ENCODE measurements at places on chromosomes 11 and 22. TPM values are rescaled to one million over a fixed set of nuclear protein-coding genes. Genes with fewer than 3 reads are reported as not detected.

GRCh38 chr11:3058753-3059664 lies 1.8 kb upstream of the CARS1 start:
- DNase-seq, result peak; percentile 94

- no peak for DNase-seq
Measured at GRCh38 chr11:75204012-75204674, 36.4 kb upstream of the TPBGL start.

- DNase-seq, result peak; percentile 16
Measured at GRCh38 chr11:64036087-64037026, 626 bp downstream of the FLRT1 start.

Gene CDC45
- 10.4 TPM for total RNA-seq

GRCh38 chr22:40084246-40084645 lies 89.5 kb downstream of the FAM83F start:
- no peak for DNase-seq

GRCh38 chr11:125941267-125941618 lies 4.6 kb upstream of the VSIG10L2 start:
- DNase-seq, result no peak

DNA sequence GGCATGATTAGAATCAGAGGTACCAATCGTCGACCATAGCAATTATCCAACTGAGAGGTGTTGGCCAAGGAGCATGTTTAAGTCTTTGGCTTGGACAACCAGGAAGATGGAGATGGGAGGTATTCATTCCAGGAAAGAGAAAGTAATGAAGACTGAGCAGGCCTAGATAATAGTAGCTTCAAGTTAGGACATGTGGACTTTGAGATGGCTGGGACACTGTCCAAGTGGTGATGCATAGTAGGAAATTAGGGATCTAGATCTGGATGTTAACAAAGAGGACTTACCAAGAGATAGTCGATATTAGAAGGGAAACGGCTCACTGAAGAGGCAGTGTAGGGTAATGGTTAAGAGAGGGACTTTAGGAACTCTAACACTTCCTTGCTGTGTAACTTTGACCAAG lies 266.7 kb downstream of the FAM76B start:
- no peak for DNase-seq

DNA sequence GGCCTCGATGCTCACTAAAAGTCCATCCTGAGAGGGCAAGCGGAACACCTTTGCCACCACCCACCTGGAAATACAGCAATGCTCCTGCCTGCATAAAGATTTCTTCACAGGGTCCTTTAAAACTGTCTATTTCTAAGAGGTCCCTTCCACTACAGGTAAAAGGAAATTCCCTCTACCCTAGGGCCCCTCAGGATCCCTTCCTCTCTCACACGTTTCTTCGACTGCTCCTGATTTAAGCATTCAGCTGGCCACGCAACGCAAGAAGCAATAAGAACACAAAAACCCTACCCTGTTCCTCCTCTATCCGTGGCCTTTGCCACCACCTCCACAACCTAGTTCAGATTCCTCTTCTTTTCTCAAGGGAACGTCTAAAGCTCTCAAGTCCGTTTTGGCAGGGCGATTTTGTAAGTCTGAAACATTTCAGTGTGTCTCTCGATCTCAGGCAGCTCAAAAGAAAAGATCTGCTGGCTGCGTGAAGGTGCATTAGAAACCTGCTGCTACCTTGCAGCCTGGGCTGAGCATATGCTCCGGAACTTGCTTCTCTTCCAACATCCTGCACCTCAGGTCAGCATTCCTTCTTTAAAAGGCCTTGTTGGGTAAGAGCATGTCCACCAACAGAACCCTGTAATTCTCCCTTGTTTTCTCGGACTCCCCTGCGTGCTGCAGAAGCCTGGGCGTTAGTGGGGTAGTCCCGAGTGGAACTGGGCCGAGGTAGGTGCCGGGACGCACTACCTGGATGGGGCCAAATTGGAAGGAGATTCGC lies 1.6 kb downstream of the LGR4 start:
- DNase-seq, result no peak

DNA sequence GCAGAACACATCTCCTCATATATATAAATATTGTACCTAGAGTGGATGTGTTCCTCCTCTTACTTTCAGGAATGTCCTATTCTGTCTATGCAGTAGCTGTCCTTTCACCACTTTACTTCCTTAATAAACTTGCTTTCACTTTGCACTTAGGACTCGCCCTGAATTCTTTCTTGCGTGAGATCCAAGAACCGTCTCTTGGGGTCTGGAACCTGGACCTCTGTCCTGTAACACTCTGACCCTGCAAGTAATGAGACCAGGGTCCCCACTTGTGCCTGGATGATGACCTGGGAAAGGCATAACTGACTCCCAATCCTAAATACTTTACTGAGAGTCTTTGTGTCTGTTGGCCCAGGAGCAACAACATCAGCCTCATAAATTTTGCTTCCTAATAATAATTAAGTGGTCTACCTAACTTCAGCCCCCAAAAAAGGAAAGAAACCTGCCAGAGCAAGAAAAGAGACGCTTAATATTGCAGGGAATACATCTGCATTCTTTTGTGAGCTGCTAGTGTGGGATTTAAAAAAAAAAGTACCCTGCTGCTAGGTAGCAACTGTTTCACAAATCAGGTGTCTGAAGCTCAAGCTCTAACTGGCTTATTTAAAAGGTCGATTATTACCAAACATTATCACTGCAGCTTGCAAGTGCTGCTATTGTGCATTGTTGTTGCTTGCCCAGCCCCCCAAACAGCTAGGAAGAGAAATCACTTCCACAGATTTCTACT lies 69.3 kb downstream of the FAM168A start:
- DNase-seq, result peak; percentile 35

GRCh38 chr11:17102462-17102861 lies 25.0 kb upstream of the RPS13 start:
- no peak for DNase-seq

Gene TSSK2
- not detected for total RNA-seq

Gene TTC36
- total RNA-seq, result 0.97 TPM

GRCh38 chr11:61367406-61367805 lies 5.2 kb downstream of the TMEM138 start:
- DNase-seq, result no peak

- no peak for DNase-seq
Measured at GRCh38 chr11:94043241-94043640, 22.1 kb downstream of the HEPHL1 start.

Gene RAPSN
- total RNA-seq, result under 0.01 TPM

Gene ILK
- 298 TPM for total RNA-seq

GRCh38 chr11:122664188-122664587 lies 8.7 kb downstream of the UBASH3B start:
- no peak for DNase-seq

GRCh38 chr11:58905721-58906547 lies 33.4 kb upstream of the GLYATL1 start:
- peak; percentile 67 for DNase-seq

Gene MUC6
- not detected for total RNA-seq

DNA sequence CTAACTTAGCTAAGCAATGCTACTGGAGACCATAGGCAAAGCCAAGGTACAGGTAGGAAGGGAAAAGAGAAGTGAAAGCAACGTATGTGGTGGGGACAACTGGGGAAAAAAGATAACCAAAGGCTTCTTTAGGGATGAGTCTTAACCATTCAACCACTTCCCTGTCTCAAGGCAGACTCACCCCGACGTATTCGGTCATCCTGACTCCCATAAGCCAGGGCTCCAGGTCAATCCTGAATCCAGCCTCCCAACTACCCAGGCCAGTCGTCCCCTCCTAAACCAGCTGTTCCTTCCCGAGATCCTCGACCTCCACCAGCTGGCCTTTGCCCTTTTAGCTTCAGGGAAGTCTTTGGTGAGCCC lies 330 bp downstream of the ACP2 start:
- peak; percentile 44 for DNase-seq

DNA sequence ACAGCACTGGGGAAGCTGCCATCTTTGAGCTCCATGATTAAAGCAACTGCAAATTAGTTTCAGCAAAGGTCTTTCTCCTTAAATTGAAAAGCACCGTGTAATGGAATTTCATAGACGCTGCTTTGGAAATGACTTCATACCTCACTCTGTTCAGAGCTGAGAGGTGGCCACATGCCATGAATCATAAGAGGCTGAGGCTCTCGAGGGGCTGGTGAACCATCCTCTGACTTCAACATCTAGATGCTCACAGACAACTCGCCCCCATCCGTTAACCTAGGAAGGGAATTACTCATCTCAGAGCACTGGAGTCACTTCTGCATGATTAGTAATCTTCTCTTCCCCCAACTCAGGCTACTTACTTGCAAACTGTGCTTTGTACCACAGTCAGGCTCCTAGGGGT lies 122.3 kb downstream of the RCN1 start:
- DNase-seq, result peak; percentile 7

DNA sequence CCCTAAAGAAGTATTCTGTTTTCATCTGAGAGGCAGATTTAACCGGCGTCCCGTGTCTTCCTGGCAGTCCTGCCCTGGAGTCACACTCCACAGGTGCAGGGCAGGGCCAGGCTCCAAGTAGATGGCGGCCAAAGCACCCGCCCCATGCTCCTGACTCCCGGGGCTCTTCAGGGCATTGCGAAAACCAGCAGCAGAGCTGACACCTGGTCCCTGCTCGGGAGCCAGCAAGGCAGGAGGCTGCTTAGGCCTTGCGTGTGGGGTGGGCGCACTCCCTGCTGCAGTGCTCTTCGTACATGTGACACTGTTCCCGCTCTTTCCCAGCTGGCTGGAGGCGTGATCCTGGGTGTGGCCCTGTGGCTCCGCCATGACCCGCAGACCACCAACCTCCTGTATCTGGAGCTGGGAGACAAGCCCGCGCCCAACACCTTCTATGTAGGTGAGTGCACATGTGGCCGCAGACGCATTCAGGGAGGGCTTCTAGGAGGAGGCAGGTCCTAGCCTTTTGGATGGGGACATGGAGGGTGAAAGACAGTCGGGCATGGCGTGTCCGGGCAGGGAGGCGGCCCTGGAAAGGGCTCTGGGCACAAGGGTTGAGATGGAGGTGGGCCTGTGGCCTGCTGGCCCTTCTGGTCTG lies 10.3 kb upstream of the TSSC4 start:
- DNase-seq, result peak; percentile 39

DNA sequence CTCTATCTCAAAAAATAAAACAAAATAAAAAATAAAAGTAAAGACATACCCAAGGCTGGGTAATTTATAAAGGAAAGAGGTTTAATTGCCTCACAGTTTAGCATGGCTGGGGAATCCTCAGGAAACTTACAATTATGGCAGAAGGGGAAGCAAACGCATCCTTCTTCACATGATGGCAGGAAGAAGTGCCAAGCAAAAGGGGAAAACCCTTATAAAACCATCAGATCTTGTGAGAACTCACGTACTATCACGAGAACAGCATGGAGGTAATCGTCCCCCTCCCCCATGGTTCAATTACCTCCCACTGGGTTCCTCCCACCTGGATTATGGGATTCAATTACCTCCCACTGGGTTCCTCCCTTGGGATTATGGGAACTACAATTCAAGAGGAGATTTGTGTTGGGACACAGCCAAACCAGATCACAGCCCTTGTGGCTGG lies 8.3 kb upstream of the SSTR3 start:
- DNase-seq, result no peak

- DNase-seq, result no peak
Measured at GRCh38 chr11:80441821-80442220, 1001.0 kb upstream of the TENM4 start.

DNA sequence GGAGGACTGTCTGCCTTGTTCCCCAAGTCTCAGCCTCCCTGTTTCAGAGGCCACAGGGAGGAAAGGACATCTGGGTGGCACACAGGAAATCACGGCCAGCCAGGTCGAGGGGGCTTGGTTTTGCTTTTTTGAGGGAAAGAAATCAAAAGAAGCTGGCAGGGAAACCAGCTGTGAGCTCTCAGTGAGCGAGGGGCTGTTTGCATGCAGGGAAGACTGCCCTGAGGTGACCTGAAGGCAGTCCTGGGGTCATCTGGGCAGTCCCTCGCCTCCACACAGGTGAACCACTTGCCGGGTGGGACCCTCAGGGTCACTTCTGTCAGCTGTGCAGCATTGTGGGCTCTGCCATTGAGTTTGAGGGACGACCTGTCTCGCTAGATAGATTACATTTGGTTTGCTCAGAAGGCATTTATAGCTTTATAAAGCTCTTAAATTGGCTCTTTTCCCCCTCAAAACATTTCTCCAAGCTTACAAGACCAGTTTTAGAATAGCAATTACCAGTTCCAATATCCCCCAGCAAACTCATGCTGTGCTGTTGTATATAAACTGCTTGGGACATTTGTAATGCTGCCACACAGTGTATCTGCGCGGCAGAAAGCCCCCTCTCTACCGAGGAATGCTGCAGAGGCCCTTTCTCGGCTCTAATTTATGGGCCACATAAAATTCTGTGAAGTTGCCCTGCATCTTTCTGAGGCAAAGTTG lies 28.3 kb downstream of the PKNOX2 start:
- DNase-seq, result no peak

GRCh38 chr11:134644476-134645456 lies 232.7 kb upstream of the B3GAT1 start:
- DNase-seq, result no peak

- DNase-seq, result peak; percentile 78
Measured at GRCh38 chr11:105466582-105467228, 143.2 kb upstream of the GRIA4 start.

GRCh38 chr11:121672630-121673487 lies 220.1 kb upstream of the SORL1-AS1 start:
- DNase-seq, result no peak

DNA sequence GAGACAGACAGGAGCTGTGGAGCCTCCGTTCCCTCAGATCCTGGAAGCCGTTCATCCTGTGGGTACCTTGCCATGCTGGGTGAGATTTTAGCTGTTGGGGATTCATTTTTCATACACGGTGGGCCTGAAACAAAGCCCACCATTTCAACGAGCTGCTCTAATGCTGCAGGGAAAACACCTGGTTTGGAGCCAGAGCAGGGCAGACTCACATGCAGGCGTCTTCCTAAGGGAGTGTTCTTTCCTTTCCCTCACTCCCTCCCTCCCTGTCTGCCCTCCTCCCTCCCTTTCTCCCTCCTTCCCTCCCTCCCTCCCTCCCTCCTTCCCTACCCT lies 52.5 kb downstream of the CD6 start:
- DNase-seq, result no peak

DNA sequence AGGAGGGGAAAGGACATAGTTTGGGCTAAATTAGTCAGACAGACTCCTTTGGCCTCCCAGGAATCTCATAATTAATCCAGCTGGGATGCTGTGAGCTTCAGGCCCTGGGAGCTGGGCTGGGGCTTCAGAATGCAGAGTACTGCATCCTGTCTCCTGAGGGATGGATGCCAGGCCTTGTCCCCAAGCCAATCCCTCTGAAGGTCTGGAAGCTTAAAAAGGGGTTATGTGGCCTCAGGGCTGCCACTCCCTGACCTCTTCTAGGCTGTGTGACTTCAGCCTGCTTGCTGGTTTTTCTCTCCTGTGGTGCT lies 6.9 kb upstream of the LRRC32 start:
- no peak for DNase-seq

- no peak for DNase-seq
Measured at GRCh38 chr22:47057916-47058585, 295.6 kb downstream of the TBC1D22A start.

DNA sequence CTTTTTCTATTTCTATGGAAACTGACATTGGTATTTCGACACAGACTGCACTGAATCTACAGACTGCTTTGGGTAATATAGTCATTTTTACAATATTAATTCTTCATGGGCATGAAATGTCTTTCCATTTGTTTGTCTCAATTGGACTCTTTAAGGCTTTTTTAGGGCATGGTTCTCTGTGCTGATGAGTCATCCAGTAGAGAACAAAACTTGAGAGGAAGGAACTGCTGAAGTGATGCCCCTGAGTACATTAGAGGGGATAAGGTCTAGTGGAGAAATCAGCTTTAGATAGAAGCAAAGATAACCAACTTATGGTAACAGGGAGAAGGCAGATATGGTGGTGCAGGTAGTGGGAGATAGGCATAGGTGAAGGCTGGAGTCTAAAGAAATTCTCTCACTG lies 25.1 kb downstream of the TSG101 start:
- DNase-seq, result no peak

- no peak for DNase-seq
Measured at GRCh38 chr22:24441406-24442351, 14.3 kb downstream of the ADORA2A start.

Gene TEX54
- total RNA-seq, result not detected

Data from fibroblast of villous mesenchyme (primary cell).